ENCODE measurements at places on chromosomes 4 and X. TPM values are rescaled to one million over a fixed set of nuclear protein-coding genes. Genes with fewer than 3 reads are reported as not detected.

- DNase-seq = no peak
Observed at GRCh38 chr4:123598331-123598730, 201.7 kb downstream of the SPRY1 start.

GRCh38 chr4:107931775-107932321 is 499 bp downstream of the CYP2U1 start:
- DNase-seq = no peak

- no peak for DNase-seq
Observed at GRCh38 chr4:24235618-24236017, 345.8 kb upstream of the PPARGC1A start.

GRCh38 chrX:65127842-65128241 is 151.6 kb upstream of the ZC4H2 start:
- no peak for DNase-seq

DNA sequence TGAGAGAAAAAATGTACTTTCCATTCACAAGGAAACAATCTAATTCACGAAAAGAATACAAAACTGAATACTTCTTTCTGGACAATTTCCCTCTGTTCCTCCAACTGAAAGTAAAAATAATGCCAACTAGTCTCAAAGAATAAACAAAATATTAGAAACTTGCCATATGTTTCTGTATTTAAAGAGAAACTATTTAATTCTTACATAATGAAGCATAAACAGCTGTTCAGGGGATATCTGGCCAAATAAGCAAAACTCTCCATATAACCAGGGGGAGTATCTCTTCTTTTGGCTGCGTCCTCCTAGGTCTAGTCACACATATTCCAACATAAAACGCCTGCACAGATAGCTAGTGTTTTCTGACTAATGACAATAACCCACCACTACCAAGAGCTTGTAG is 805 bp downstream of the GATB start:
- DNase-seq = no peak

DNA sequence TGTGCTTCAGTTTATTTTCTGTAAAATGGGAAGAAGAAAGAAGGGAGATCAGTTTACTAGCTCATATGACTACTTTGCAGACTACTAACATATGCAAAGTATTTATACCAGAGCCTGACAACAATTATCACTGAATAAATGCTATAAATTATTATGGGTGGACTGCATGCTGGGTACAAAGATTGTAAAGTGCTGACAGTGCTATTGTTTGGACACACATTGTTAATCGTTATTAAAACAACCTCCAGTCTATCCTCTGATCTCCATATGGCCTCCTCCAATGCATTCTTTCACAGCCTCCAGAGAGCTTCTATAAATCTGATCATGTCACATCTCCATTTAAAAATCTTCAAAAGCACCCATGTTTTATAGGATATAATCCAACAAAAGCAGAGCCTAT is 90.1 kb upstream of the HS3ST1 start:
- DNase-seq = no peak

DNA sequence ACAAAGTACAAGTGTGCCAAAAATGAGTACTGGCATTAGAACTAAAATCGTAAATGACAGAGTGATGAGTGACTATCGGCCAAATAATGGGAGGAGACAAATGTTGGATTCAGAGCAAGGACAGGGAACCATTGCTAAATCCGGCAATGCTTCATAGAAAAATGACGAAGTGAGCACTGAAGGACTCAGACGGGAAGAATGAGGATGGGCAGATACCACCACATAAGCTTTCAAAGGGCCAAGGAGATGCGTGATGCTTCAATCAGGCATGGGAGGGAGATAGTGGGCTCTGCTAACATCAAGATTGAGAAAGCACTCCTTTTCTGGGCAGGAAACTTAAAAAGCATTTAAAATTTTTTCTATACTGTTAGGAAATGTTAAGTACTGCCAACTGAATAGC is 21.6 kb downstream of the RBBP7 start:
- no peak for DNase-seq

DNA sequence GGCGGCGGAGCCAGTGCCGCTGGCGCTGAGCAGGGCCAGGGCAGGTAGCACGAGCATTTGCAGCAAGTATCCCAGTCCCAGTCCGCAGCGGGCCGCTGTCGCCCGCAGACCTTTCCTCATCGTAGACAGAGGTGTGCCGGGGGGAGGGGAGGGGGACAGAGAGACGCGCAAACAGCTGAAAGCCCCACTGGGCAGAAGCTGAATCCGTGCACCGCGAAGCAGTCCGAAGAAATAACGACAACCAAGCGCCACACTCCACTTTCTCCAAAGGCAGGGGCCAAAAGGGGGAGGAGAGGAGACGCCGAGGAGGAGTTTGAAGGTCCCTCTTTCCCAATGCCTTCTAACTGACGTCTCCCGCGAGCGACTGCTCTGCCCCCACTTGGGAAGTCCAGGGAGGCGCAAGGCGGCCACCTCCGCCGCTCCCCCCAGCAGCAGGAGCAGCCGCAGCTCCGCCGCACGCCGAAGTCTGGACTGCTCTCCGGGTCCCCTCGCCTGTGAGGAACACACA is at the start of gene UNC5C:
UNC5C (minus strand) TSS at position 236 of the 508 bp plus-strand sequence.
- peak; percentile 91 for DNase-seq

DNA sequence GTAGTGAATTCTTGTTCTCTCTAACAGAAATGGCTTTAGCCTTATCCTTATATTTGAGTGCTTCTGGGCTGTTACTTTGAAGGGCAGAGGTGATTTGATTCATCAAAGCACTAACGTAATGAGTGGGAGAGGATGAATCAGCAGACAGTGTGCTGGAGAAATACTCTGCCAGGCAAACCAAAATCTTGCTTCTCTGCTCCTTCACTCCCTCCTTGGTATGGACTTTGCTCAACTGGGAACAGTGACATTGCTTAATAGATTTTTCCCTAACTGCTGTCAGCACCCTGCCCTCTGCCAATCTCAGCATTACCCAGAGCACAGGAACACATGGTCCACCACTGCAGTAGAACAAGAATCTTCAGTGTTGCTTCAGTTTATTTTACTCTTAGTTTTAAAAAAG is 56.0 kb downstream of the PDLIM5 start:
- DNase-seq = no peak

DNA sequence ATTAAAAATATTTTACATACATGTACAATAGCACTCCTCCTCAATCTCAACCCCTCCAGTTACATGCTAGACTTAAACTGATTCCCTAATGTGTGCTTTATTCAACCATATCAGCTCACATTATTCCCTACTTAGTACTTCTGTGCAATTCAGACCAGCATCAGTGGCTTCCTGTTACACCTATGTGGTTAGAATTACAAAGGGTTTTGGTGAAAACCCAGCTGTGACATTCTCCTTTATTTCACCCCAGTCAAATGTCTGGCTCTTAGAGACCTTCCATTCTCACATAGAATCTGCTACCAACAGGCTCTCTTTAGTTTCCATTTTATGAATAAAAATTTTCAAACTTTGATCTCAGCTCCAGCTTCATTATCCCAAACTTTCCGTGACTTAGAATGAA is 85.2 kb upstream of the SLC7A11 start:
- DNase-seq = no peak

DNA sequence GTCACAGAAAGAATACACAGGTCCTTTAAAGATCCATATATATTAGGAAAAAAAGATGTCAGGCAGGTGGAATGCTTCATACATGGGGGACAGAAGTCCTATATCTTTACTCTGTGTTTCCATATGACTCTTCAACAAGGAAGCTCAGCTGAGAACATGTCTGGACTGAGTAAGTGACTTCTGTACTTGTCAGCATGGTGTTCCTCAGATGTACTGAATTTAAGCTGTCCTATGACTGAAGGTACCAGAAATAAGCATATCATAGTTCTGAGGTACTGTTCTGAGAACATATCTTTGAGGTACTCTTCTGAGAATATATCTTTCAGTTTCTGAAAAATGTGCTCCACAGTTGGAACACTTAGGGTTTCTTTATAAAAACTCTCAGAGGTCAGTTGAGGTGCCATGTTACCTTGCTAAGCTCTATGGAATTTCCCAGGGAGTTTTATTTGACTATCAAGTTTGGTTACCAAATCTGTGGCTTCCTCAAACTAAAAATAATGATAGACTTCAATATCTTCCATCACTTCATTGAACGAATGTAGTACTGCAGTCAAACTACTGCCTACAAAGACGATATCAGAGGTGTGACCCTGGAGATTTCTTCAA is 597.2 kb upstream of the GNPDA2 start:
- DNase-seq = no peak

GRCh38 chr4:1361431-1361830 is 14.4 kb downstream of the UVSSA start:
- no peak for DNase-seq

DNA sequence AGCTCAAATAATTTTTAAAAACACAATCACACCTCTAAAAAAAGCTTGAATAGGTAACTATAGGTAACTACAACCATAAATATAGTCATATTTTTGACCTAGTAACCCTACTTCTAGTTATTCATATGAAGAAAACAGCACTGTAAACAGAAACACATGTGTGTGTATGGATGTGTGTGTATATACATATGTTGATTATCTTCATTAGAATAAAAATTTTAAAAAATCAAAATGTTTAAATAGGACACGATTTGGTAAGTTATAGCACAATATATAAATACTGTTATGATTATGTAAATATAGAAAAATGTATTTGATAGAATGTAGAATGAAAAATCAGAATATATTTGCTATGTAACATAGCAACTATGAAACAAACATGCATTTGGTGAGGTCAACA is 258.1 kb upstream of the GK2 start:
- no peak for DNase-seq

DNA sequence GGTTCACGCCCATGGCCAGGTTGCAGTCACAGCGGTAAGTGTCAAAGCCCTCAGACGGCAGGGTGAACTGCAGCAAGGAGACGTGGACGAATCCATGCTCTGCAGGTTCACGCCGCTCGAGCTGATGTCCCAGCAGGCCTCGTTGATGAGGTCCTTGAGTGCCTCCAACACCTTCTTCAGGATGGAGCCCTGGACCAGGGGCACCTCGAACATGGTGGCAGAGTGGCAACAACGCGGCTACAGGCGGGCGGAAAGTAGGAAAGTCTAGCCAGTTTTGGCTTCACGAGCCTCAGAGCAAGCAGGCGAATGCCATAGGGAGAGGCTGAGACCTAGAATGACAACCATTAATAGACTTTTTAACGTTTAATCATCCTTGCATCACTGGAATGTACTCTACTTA is 485.9 kb downstream of the ZNF674 start:
- no peak for DNase-seq

GRCh38 chr4:40305328-40306170 is 29.6 kb upstream of the CHRNA9 start:
- DNase-seq = no peak

DNA sequence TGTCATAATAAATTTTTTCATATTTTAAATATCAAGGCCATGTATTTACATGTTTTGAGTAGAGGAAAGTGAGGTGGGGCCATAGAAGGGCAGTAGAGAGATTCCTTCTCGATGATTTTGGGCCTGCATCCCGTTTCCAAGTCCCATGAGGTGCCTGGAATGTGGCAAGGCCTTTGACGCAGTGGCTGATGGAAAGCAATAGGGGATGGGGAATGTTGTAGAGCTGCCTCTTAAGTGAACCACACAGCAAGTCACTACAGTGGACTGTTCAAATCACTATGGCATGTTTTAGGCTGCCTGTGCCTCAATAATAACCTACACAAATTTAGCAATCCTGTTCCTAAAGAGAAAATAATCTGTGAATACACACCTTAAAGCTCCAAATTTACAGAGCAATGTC is 48.3 kb downstream of the ANXA5 start:
- no peak for DNase-seq

GRCh38 chrX:107738768-107739167 is 36.8 kb downstream of the TSC22D3 start:
- DNase-seq = no peak

DNA sequence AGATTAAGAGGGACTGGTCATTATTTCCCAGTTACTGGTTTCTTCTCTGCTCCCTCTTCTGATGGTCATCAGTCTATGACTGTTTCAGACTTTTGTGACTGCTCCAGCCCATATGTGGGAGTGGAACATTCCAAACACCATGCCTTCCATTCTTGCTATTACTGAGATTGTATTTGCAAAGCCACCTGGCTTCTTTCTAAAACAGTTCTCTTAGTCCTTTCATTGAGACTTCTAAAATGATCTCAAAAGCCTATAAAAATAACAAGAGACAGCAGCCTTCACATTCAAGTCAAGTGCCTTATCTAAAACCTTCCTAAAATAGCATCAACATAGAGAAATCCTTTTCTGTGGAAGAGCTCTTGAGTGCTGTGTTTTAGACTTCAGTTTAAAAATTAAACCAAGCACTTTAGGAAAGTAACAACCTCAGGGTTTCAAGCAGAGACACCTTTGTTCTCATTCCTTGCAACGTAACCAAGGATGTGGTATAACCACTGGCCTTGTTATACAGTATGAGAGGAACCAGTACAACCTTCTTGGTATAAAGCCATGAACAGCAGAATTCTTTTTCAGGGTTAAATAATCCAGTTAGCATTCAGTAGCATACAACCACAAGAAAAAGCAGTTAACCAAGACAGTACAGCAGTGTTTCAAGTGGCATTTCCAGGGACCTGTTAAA is 97.1 kb downstream of the NFKB1 start:
- DNase-seq = no peak

- DNase-seq = no peak
Observed at GRCh38 chr4:76535603-76536372, 100.8 kb downstream of the SHROOM3 start.

- DNase-seq = no peak
Observed at GRCh38 chr4:83172371-83172770, 57.8 kb upstream of the PLAC8 start.

DNA sequence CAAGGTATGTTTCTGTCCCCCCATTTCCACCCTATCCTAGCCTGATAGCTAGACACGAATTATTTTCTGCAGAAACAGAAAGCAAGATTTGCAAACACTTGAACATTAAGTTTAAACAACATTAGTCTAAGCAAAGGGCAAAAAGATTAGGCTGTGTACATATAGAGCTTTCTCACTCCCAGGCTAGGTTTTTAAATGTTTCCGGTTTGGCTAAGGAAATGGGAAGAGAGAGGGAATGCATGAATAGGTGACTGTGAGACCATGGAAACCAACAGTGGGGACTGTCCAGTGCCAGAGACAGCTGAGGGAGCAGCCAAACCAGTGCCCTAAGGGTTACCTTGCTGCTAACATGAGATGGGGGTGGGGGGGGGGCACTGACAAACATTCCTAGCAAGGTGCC is 242.7 kb downstream of the SCFD2 start:
- no peak for DNase-seq

DNA sequence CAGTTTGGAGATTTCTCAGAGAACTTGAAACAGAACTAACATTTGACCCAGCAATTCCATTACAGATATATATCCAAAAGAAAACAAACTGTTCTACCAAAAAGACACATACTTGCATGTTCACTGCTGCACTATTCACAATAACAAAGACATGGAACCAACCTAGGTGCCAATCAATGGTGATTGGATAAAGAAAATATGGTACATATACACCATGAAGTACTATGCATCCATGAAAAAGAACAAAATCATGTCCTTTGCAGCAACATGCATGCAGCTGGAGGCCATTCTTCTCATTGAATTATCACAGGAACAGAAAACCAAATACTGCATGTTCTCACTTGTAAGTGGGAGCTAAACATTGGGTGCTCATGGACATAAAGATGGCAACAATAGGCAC is 47.6 kb upstream of the LNX1 start:
- no peak for DNase-seq

Gene APELA
- polyA plus RNA-seq = 6.8 TPM

Gene C4orf50
- 0.01 TPM for polyA plus RNA-seq

Gene SYP
- 2.9 TPM for polyA plus RNA-seq

Gene NXT2
- polyA plus RNA-seq = 15.2 TPM

Gene RAB40A
- 4.8 TPM for polyA plus RNA-seq

All from renal pelvis (tissue), 12 donors.